Stimulated activated CD8-positive, alpha-beta memory T cell treated with anti-CD3 and anti-CD28 coated beads, Interleukin-7, amount 100 ng/mL, for 1 hour (primary cell): ENCODE measurements at places on chromosomes 2 and 18.

DNA sequence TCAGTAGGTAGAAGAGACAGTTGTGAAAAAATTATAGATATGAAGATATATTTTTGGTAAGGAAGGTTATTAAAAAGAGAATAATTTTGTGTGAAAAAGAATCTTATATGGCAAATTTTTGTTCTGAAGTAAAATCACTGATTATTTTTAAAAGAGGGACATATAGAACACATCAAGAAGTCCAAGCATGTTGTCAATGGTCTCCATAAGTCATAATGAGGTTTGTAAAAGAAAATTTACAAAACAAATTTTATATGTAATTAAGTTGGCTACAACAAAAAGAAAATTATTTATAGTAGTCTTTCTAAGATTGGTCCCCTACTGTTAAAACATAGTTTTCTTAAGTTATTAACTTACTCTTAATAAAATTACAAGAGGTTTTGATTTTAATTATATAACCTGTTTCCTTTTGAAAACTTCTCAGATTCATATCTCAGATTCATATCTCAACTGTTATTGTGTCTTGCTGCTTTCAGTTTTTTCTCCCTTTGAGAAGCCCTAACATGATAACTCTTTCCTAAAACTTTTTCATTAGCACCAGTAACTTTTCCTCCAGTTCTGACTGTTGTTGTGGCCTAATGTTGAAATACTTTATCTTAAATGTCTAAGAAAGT is 81.2 kb downstream of the SH3YL1 start:
- DNase-seq, result no peak

DNA sequence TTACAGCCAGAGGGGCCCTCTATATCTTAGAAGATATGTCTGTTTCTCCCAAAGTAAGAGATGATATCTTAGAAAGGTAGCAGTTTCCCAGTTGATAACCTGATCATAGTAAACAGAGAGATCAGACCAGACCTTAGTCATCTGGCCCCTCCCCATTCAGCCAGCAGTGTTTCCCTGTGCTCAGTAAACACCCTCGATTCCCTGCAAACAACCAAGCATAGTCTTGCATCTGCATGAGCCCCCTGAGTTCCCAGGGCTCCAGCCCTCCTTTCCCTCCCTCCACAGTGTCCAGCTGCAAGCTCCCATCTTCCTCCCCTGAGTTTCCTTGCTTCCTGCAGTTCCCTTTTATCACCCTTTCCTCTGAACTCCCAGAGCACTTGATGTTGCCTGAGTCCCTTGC is 20.3 kb downstream of the NRP2 start:
- no peak for DNase-seq

DNA sequence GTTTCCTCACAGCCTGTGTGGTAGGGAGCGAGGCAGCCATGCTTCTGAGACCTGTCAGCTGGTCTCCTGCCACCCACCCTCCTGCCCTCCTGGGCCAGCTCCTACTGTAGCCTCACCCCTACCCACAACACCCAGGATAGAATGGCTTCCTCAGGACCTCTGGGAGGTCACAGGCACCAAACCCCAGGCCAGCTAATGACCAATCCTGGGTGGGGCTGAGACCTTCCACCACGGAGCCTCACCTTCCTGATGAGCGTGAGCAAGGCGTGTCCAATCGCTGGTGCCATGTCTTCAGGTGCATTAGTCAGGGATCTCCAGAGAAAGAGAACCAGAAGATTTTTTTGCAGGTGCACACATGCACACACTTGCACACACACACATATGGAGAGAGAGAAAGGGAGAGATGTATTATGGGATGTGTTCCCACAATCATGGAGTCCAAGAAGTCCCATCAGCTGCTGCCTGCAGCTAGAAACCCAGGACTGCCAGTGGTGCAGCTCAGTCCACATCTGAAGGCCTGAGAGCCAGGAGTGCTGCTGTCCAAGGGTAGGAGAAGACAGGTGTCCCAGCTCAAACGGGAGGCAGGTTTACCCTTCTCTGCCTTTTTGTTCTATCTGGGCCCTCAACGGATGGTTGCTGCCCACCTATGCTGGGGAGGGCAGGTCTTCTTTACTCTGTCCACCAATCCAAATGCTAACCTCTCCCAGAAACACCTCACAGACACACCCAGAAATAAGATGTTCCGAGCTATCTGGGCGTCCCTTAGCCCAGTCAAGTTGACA is 70.4 kb upstream of the HDAC4 start:
- no peak for DNase-seq

GRCh38 chr2:46375566-46376125 is 78.4 kb downstream of the EPAS1 start:
- DNase-seq, result no peak

DNA sequence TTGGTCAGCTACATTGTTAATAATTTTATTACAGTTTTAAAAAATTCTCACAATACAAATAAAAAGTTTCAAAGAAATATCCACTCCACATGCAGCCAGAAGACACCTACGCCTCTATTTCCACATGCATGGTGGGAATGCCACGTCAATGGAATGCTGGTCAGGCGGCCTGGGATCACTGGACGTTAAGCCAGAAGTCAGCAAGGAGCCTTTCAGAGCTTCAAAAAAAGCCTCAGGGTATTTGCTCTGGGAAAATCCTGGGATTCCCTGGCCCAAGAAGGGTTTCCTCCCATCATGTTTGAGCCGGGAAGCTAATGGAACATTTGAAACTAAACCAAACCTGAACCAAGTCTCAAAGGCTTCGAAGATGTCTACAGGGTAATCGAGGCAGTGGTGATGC is 241.9 kb upstream of the PXDN start:
- DNase-seq, result no peak

- DNase-seq, result no peak
These were observed 90.0 kb upstream of the HS6ST1 start for GRCh38 chr2:128408349-128409305.

DNA sequence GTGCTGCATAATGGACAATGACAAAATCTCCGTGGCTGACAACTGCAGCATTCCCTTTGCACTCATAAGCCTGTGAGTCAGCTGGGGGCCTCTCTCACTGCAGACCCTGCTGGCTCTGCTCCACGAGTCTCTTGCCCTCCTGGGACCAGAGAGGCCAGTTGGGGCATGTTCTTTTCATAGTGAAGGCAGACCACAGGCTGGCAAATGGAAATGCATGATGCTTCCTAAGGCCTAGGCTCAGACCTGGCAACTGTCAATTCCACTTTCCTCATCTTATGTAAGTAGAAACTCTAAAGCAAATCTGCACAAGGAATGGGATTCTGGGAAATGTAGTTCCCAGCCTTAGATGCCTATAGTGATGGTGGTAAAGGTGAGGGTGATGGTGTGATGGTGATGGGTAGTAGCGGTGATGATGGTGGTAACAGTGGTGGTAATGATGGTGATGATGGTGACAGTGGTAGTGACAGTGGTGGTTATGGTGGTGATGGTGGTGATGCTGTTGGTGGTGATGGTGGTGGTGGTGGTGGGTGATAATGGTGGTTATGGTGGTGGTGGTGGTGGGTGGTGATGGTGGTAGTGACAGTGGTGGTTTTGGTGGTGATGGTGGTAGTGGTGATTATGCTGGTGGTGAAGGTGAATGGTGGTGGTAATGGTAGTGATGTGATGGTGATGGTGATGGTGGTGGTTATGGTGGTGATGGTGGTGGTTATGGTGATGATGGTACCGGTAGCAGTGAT is 185.8 kb upstream of the ARL4C start:
- DNase-seq, result no peak

GRCh38 chr2:240457223-240458043 is 22.0 kb downstream of the GPC1 start:
- no peak for DNase-seq

GRCh38 chr2:86697551-86698104 is 22.5 kb upstream of the RMND5A start:
- no peak for DNase-seq

DNA sequence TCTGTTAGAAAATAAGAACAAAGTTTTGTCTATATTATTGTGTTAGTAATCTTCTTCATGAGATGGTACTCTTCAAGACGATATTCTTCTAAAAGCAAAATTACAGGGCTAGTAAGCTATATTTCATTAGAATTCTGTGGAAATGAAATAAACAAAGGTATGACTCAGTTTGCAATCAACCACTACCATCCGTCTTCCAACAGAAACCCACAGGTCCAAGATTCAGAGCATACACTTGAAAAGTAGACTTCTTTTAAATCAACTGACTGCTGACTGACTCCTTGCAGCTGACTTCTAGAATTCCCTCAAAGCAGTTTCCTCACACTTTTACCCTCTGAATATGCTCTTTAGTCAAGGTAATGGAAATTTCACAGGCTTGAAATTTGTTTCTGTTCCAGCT is 193.7 kb downstream of the GCA start:
- DNase-seq, result no peak

DNA sequence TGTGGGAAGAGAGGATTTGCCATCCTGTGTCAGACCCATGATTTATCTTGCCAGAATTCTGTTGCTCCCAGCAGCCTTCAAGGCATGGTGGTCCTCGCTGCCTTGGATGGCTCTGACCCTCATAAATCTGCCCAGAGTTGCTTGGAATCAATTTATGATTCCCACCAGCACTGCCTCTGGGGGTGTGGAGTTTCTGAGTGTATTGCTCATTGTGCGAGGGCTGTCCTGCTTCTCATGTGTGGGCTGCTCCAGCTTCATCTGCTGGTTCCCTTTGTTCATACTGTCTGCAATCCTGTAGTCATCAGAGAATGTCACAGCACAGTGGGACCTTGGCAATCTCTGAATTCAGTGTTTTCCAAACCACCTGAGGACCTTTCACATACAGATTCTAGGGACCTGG is 139.8 kb downstream of the CLIP4 start:
- no peak for DNase-seq

DNA sequence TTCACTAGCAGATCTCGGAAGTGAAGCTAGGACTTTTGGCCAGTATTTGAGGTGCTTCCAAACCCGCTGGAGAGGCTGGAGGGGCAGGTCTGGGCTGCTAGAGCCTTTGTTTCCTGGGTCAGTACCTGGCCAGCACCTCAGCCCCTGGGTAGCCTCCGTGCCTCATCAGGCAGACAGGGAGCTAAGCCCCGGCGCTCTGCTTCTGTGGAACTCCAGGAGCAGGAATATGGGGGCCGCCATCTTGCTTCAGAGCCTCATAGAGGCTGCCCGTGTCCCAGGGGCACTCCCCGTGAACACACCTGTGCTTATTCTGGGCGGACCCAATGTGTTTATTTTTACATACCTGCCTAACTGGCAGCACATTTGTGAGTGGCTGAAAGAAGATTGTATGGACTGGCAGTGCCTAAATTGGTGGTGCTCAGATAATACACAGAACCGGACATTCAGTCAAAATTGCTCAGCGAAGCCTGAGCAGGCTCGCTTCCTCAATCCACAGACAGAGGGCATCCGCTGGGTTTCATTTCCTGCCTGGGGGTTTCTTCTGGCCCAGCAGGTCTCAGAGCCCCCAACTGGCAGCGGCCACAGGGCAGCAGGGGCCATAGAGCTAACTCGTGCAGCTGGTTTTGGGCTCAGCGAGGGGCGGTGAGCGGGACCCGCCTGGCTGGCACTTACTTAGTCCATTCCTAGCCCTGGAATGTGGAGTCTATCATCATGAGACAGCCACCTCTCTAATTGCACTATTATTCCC is 176.8 kb upstream of the ALKAL2 start:
- DNase-seq, result no peak

- DNase-seq, result no peak
These were observed 415.3 kb upstream of the VWC2L start for GRCh38 chr2:213995400-213996105.

- DNase-seq, result no peak
These were observed 40.4 kb upstream of the NFU1 start for GRCh38 chr2:69477627-69478026.

GRCh38 chr2:60706021-60706420 is 50.0 kb upstream of the PAPOLG start:
- DNase-seq, result no peak

GRCh38 chr18:46751882-46752281 is 5.0 kb downstream of the ST8SIA5 start:
- DNase-seq, result no peak
